ENCODE measurements at places on chromosomes 16 and 17. TPM values are rescaled to one million over a fixed set of nuclear protein-coding genes. Genes with fewer than 3 reads are reported as not detected.

DNA sequence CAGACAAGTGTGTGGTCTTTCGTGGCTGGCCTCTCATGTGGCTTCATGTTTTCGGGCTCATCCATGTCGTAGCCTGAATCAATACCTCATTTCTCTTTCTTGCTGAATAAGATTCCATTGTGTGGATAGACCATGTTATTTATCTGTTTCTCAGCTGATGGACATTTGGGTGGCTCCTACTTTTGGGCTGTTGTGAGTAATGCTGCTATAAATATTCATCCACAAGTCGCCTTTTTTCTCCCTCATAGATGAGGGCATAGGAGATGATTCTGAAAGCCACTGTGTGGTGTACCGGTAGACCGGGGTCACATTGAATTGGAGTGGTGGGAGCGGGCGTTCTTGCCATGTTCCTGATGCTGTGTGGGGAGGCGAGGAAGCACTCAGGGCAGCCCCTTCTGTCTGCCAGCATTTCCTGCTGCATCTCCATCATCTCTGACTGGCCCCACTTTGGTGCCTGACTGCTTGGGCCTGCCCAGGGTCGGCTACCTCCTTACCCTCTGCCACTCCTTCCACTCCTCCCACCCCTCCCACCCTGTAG lies 40.1 kb downstream of the PRMT7 start:
- no peak for DNase-seq

DNA sequence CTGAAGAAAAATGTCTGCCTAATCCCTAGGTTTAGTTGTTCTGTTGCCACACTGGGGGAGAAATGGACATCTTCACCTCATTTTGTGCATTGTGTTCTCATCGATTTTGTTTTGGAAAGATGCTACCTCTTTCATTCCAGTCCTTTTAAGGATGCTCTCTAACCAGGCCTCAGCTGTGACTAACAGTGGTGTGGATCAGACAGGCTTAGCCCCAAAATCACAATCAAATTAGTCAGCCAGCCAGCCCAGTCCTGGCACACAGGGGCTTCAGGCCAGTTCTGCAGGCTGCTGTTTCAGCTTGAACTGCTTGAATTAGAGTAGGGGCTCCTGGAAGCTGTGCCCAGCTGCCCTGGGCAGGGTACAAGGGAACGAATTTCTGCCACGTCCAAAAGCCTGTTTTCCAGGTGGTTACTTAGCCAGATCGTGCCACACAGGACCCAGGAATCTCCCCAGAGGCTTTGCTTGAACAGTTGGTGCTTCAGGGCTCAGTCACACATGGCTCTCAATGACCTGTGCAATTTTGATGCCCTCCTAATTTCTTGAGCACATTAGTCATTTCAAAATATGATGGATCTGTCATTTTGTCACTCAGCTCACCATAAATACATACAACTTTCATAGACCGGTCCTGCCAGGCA lies 60.7 kb downstream of the CLEC16A start:
- no peak for DNase-seq

Gene ABAT
- 55.7 TPM for polyA plus RNA-seq

Gene HOXB7
- polyA plus RNA-seq, result 3.5 TPM

DNA sequence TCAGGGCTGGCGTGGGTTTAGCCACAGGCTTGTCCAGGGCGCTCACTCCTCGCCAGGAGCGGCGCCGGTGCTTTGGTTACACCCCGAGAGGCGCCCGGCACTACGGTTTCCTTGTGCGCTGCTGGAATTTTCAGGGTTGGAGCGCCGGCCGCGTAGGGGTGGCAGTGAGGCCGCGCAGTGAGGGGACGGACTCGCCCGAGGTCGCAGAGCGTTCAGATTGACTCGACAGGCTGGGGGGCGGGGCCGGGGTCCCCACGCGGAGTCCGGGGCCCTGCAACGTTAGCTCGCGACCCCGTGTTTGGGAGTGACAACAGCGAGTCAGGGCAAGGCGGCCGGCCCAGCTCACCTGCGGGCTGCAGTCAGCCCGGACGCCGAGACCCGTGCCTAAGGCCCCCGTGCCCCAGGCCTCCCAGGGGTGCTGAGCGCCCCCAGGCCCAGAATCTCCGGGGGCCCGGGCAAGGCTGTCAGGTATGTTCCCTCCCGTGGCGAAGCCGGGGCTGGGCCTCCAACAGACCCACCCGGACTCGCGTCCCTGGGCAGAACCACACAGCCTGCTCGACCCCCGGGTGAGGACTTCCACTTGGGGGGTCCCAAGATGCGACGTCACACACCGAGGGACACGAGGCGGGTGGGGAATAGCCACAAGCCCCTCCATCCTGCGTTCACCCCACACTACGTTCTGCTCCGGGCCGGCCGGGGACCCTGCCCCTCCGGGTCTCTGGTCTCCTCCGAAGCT lies 1.3 kb upstream of the ACTG1 start:
- no peak for DNase-seq

DNA sequence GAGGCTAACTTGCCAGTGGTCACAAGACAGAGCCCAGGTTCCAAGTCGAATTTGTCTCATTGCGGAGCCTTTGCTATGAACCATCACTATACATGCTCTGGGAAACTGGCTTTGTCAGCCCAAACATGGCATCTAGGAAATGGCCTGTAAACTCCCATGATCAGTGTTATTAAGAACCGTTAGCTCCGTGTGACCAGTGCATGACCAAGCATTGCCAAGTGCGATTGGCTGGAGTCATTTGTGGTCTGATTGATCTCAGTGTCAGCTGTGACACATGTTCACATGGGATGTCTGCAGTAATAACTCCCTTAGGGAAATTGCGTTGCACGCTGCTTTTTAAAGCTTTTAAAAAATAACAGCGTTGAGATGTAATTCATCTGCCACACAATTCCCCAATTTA lies 18.6 kb upstream of the CDH3 start:
- DNase-seq, result no peak

DNA sequence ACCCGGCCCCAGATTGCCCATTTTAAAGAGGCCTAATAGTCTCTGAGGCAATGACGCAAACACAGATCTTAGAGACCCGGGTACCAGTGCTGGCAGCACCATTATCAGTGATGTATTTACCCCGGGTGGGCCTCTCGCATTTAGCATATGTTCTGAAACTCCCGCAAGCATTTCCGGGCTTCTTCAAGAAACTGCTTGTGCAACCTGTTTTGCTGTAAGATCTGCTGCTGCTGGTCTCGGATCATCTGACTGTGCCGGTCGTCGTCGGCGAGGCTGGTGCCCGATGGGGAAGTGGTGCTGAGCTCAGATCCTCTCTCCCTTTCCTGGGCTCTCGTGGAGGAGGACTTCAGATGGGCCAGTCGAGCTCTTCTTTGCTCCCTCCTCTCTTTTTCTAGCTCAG lies 12.5 kb downstream of the CEP295NL start:
- no peak for DNase-seq

Gene FOXN1
- polyA plus RNA-seq, result 0.04 TPM

- peak; percentile 64 for DNase-seq
Observed at GRCh38 chr17:29572691-29573557, 4.4 kb downstream of the TP53I13 start.

All from large intestine (tissue), 12 donors.